Fibroblast of pulmonary artery (primary cell): ENCODE measurements at places on chromosomes 4 and X.

DNA sequence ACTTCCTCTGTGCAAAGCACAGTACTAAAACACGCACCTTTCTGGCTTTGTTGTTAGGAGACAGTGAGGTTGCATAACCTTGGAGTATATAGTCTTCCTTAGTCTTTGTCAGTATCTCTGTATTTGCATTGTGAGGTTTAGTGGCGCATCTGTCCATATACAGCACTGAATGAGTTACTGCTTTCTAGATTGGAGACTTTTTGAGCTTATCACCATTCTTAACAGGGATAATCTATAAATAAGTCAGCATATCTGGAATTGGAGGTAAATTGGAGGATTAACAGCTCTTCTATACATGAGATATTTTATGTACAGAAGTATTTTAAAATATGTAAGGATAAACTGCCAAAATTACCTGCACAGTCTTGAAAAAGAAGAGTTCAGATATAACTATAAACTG lies 4.3 kb downstream of the FHDC1 start:
- DNase-seq = no peak

DNA sequence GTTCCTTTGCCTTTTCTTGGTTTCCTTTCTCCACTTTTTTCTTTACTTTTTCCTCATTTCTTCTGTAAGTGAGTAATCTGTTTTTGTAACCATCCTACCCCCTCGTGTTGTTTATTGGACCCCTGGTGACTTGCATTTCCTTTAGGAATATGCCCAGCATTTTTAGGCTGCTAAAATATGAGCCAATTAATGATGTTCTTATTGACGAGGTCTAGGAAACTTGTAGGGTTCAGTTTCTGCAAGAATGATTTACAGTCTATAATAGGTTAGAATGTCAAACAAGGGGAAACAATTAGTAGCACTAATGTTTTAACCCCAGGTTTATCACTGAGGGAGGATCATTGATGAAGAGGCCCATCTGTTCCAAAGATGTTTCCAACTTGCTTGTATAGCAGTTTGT lies 79.0 kb downstream of the CPE start:
- no peak for DNase-seq

GRCh38 chrX:2894885-2895292 lies 34.2 kb downstream of the ARSD start:
- peak; percentile 29 for DNase-seq

DNA sequence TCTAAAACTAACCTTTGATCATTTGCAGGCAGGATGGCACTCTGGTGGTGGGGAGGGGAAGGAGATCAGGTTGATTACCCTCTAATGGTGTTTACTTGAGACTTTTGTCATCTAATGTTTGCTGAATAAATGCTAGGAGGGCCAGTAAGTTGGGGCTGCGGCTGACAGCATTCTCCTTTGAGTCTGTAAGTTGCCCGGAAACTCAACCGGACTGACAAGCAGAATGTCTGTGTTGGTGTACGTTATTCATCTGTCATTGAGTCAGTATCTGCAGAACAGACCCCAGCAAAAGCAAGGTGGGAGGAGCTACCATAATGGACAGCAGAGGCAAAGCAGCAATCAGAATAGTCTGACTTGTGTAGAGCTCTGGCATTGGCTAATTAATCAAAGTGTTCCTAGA lies 1210.6 kb upstream of the PABPC4L start:
- DNase-seq = no peak

DNA sequence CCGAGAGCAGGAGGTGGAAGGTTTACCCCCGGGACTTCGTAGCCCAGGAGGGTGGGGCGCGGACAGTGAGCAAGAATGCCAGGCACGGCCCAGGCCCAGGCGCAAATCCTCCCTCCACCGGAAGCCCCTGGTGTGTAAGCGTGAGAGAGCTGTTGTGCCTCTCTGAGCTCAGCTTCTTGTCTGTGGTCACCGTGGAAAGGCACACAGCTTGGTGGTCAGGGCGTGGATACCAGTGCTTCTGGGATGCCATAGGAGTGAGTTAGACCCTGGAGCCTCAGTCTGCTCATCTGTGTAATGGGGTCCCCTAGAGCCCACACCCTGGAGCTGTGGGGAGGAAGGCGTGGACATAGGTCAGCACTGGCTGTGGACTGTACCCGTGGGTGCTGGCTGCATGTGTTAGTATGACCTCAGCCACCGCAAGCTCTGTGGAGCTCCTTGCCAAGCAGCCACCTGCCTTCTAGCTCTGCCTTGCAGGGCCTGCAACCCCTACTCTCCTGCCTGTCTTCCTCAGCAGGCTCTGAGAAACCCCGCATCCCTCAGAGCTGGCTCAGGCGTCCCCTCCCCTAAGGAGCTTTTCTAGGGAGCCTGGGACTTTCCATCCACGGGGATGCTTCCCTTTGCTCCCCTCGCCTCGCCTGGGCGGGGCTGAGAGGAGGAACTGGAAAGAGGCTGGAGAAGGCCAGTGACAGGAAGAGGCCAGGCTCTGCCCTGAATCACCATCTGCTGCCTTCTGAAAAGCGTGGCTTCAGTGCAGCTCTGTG lies 28.0 kb upstream of the AFAP1 start:
- DNase-seq = peak; percentile 56

DNA sequence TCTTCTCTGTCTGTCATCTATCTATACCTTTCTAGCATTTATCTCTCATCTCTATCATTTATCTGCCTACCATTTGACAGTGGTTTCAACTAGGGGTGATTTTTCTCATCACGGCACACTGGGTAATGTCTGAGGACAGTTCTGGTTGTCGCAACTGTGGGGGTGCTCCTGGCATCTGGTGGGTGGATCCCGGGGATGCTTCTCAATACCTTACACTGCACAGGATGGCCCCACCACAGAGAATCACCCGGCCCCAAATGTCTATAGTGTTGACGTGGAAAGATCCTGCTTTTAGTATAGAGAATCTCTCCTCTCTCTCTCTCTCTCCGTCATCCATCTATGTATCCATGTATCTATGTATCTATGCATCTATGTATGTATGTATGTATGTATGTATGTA lies 7.2 kb downstream of the P2RY8 start:
- DNase-seq = no peak

GRCh38 chr4:98516042-98516440 lies 142.4 kb downstream of the TSPAN5 start:
- DNase-seq = peak; percentile 88

GRCh38 chr4:24846716-24847115 lies 51.3 kb downstream of the SOD3 start:
- DNase-seq = no peak

GRCh38 chrX:19535476-19535875 lies 20.2 kb upstream of the MAP3K15 start:
- DNase-seq = peak; percentile 46

- DNase-seq = no peak
These were observed 37.8 kb upstream of the NHSL2 start for GRCh38 chrX:71872542-71873458.

DNA sequence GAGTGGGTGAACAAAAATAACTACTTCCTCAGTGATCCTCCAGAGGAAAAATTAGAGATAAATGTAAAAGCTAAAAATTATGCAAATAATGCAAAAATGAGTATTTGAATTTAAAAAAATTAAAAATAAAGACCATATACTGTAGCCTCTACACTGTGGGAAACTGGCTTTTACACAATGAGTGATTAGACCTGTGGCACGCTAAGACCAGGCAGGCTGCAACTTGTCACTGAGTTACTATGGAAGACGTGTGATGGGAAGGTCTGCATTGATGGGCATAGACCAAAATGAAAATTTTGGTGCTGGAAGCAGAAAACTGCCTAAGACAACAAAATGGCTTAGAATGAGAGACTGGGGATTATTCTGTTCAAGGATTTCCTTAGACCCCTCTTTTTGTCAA lies 30.2 kb downstream of the BTC start:
- DNase-seq = no peak

- DNase-seq = no peak
These were observed 150.7 kb upstream of the SFRP2 start for GRCh38 chr4:153939570-153939969.

GRCh38 chrX:29297171-29297800 lies 710.0 kb downstream of the IL1RAPL1 start:
- no peak for DNase-seq

- DNase-seq = no peak
These were observed 87.2 kb downstream of the MAPK10 start for GRCh38 chr4:86272669-86273068.

DNA sequence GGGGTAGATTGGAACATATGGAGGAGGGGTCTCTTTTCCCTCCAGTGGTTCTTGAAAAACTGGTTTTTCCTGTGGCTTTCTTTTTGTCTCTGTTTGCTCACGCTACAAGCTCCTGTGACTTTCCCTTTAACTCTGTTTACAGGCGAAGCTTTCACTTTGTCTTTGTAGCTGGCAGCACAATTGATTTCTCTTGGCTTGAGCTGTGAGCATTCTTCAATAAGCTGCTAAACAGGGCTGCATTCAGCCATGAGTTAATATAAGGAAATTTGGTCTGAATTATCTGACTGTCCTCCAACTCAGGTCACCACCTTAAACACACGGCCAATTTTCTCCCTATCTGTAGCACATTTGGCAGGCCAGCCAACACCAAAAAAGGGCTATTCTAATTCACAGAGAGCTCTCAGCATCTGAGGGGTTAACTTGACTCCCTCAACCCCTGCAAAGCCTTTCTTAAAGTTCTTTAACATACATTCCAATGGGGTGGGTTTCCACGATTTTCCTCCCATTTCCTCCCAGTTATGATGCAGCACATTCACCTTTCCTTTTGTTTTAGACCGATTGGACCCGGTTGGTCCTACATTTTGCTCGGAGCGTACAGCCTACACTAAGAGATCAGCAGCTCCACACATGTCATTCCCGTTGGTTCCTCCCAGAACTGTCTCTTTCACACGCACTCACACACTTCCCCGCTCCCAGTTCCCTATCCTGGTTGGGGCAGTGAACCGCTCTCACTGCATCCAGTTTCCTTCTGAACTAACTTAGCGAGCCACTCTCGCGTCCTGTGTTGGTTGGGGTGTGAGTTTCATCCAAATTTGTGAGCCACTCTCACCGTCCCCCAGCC lies 45.4 kb downstream of the UGT2A3 start:
- DNase-seq = peak; percentile 16

DNA sequence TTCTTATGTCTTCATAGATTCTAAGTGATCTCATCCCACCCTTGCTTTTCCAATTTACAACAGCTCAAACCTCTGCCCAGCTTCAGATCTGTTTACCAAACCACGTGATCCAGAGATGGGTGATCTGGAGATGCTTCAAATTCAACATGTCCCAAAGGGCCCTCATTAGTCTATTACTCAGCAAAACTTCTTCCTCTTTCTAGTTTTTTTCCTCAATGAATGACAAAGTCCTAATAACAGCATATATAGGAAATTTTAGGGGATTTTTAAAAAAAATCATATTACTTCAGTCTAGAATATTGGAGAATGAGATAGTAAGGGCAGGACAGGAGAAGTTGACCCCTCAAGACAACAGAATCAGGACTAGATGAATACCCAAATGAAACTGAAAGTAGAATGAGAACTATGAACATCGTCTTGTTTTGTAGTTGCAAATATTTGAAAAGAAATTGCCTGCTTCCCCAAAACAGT lies 127.1 kb downstream of the CFAP299 start:
- DNase-seq = no peak

DNA sequence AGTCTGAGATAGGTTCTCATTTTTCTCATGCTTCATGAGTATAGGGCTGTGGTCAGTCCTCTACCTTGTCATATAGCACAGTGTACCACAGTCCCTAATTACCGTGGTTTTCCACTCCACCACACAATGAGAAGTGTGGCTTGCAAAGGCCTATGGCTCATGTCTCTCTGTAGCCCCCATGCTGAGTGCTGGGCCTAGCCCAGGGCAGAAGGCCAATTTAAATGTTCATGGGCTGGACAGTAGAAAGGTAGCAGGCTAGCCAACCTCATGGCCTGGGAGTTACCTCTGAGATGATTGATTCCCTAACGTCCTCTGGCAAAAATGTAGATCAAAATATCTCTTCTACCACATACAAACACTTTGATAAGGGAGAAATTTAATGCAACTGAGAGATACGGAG lies 222.5 kb downstream of the AFF2 start:
- no peak for DNase-seq

- no peak for DNase-seq
These were observed 19.1 kb downstream of the TMEM150C start for GRCh38 chr4:82542642-82543041.

DNA sequence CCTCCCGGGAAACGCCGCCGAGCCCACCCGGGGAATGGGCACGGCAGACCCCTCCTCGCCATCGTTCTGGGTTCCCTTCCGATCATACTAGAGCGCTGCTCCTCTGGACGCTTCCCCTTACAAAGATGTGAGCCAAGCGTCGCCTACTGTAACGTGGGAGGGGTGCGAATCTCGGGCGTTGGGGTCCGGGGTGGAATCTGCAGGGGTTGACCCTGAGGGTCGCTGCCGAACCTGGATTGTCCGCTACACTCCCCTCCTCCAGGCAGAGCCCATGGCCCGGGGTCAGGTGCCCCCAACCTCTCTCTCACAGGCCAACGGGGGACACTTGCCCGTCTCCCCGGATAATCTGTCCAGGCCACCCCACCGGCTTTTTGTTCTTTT lies 13.8 kb downstream of the BCOR start:
- DNase-seq = no peak

DNA sequence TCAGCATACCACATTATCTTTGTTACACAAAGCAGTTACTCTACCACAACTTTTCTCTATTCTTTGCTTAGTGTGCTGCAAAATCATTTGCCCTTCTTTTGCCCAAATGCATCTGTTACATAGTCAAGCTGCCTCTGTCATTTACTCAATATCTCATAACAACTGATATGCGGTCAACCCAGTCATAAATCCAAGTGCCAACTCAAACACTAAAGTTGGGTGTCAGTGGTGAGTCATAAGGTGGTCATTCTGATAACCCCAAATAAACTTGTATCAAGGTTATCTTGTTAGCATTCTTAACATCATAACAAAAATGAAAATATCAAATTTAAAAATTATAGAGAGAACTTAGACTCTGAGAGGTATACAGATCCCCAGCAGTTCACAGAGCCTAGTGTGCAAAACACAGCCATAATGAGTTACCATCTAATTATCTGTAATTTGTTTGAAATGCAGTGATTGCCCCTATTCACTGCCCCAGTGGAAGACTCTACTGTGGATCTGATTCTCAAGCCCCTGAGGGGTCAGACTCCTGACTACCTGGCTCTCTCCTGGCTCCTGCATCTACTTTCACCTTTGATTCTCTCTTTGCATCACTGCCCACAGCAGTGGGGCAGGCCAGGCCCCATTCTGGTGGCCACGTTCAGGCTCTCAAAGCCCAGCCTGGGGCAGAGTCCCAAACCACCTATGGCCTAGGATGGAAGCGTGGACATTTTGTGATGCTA lies 29.2 kb downstream of the TBC1D9 start:
- peak; percentile 29 for DNase-seq

GRCh38 chr4:167282171-167282864 lies 48.0 kb upstream of the SPOCK3 start:
- peak; percentile 46 for DNase-seq
